ENCODE measurements at places on chromosomes 6 and 20.
A peak's percentile ranks its signal among the peaks of the same experiment; 100 is the strongest.

- no peak for DNase-seq
Measured at GRCh38 chr6:163391985-163392384, 22.5 kb upstream of the QKI start.

- no peak for DNase-seq
Measured at GRCh38 chr6:36039112-36039511, 11.5 kb downstream of the MAPK14 start.

- no peak for DNase-seq
Measured at GRCh38 chr6:3305216-3305565, 46.4 kb downstream of the PSMG4 start.

DNA sequence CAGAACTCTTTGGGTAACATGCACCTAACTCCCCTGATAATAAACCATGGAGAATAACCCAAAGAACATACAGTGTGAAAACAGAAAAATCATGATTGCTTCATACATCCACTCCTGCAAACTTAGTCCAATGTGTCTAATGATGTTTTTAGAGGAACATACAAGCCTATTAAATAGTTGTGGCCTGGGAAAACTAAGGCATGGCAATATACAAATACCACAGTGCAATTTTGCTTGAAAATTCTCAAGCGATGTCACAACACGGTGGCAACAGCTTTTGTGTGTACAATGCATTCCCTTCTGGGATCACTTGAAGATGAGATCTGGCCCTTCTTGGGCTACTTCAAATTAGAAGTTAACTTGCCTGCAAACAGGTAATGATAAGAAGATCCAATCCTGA lies 16.7 kb downstream of the MAP3K5 start:
- DNase-seq, result no peak

- no peak for DNase-seq
Measured at GRCh38 chr6:31541059-31541657, 645 bp downstream of the DDX39B start.

- no peak for DNase-seq
Measured at GRCh38 chr20:3896853-3897583, 7.8 kb downstream of the PANK2 start.

- DNase-seq, result no peak
Measured at GRCh38 chr6:72321788-72322187, 300.1 kb upstream of the KCNQ5 start.

DNA sequence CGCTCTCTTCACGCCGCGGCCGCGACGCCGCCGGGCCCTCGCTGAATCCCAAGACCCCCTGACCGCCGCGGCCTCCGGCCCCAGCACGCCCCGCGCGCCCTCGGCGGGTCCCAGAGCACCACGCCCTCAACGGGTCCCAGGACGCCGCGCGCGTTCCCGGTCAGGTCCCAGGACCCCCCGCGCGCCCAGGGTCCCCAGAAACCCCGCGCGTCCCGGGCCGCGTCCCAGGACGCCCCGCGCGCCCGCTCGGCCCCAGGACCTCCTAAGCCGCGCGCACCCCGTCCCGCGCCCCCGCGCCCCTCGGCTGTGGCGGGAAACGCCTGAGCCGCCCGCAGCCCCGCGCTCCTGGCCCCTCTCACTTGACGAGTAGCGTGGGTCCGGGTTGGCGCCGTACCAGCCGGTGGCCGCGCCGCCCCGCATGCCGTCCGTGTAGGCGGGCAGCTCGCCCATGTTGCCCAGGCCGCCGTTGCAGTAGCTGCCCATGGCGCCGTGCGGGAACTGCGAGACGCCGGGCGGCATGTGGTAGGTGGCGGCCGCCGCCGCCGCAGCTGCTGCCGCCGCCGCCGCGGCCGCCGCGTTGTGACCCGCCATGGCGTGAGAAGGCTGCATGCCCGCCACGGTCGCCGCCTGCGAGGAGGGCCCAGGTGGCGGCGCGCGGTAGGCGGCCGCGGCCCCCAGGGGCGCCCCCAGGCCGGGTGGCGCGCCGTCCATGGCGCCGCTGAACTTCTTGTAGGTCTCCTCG lies 556 bp downstream of the NKX2-4 start:
- DNase-seq, result no peak

- DNase-seq, result no peak
Measured at GRCh38 chr20:22763257-22763906, 179.0 kb upstream of the FOXA2 start.

DNA sequence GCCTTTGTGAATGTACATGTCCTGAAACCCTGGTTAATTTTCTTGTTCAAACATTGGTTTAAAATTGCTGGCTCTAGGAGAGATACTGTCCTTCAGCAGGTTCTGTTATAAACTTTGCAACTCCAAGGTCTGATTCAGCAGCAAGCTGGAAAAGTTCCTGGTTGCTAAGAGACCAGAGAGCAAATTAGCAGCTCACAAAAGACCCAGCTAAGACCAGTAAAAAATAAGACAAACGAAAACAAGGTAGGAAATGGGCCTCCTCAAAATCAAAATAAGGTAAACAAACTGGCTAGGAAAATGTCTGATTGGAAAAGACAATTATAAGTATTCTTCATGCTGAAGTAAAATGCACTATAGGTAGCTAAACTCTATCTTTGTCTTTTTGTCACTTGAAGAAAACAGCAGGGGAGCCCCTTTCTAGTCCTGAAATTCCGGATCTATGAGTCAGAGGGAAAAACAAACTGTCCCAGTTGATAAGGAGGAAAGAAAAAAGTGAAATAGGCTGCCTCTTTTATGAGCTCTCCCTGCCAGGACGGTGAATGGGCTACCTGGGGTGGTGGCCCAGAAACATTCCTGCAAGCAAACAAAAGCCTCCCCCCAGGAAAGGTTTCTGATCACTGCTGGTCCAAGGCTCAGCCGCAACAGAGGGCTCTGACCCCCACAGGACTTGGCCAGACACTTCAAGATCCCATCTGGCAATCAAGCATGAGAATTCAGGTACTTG lies 41.6 kb downstream of the UNC5CL start:
- DNase-seq, result no peak

- no peak for DNase-seq
Measured at GRCh38 chr6:89073014-89073620, 7.4 kb upstream of the PNRC1 start.

GRCh38 chr6:32943864-32944649 lies 3.2 kb upstream of the HLA-DMB start:
- DNase-seq, result no peak

GRCh38 chr6:149217466-149217888 lies 100.0 kb upstream of the TAB2 start:
- no peak for DNase-seq

DNA sequence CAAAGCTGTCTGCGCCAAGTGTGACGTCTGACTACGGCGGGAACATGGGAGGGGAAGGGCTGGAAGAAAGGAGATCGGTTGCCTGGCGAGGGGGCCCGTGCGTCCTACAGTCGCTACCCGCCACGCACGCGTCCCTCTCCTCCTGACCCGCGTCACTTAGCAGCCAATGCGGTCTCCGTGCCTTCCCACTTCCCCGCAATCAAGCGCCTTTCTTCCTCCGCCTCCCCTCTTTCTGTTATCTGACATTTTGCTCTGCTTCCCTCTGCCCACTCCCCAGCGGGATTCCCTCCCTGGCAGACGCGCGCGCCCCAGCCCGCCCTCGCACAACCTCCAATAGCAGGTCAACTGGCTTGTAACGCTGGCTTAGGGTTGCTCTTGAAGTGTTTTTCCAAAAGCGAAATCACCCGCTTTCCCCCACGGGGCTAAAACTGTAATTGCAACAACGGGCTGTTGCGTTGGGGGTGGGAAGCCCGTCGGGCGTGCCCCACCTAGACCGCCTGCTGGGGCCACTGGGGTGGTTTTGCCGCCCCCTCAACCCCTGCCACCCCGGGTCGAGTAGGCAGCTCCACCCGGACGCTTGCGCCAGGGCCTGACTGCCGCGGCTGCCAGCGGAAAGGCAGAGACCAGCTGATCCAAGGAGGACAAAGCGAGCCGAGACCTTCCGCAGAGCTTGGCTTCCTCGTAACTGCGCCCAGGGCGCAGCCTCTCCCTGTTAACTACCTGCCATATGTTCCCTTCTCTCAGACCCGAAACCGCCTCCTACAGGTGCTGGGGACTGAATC lies 6.2 kb upstream of the SOX4 start:
- DNase-seq, result peak; percentile 37

All from hypothalamus (tissue), 51 donors.